ENCODE measurements at places on chromosomes 1 and 21.

DNA sequence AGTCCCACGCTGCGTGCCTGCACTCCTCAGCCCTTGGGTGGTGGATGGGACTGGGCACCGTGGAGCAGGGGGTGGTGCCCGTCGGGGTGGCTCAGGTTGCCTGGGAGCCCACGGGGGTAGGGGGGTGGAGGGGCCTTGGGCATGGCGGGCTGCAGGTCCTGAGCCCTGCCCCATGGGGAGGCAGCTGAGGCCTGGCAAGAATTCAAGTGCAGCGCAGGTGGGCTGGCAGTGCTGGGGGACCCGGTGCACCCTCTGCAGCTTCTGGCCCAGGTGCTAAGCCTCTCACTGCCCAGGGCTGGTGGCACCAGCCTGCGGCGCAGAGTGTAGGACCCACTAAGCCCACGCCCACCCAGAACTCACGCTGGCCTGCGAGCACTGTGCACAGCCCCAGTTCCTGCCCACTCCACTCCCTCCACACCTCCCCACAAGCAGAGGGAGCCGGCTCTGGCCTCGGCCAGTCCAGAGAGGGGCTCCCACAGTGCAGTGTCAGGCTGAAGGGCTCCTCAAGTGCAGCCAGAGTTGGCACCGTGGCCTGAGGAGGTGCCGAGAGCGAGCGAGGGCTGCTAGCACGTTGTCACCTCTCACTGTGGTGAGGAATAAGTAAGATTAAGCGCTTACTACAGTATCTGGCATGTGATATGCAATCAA, 12.8 kb downstream of the TNNI3K start:
- DNase-seq = no peak

- peak; percentile 57 for DNase-seq
Measured at GRCh38 chr1:31715087-31715872, 11.5 kb upstream of the COL16A1 start.

DNA sequence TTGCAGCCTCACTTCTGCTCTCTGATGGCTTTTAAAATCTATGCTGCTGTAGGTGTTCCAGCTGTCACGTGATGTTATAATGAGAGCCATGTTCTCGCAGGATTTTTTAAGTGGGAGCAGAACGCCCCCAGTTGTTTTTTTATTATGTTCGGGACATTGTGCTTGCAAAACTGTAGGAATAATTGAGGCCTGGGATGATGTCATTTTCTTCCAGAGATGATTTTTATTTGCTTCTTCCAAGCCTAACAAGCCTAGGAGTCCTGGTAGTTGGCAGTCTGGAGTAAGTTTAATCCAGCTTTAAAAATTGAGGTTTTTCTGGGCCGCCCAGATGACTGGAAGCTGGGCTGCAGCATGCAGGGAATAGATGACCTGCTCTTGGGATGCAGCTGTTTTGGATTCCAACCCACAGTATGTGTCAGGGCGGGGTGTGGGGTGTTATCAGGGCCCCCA, 34.6 kb upstream of the CHIT1 start:
- peak; percentile 35 for DNase-seq

- no peak for DNase-seq
Measured at GRCh38 chr1:21927533-21928237, 9.4 kb downstream of the HSPG2 start.

DNA sequence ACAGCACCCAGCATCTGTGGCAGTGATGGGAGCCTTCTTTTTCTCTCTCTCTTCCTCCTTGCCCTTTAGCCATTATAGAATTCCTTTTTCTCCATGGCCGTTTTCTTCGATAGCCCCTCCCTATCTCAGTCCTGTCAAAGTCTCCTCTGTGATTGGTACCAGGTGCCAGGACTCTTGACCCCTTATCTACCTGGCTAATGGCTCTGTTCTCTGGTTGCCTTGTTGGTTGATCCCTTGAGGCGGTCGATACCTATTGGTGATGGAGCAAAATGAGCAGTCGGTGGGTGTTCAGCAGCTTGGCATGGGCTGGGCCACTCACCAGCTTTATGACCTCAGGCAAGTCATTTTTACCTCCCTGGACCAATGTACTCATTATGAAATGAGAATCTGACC, 2.0 kb downstream of the ATF3 start:
- no peak for DNase-seq

DNA sequence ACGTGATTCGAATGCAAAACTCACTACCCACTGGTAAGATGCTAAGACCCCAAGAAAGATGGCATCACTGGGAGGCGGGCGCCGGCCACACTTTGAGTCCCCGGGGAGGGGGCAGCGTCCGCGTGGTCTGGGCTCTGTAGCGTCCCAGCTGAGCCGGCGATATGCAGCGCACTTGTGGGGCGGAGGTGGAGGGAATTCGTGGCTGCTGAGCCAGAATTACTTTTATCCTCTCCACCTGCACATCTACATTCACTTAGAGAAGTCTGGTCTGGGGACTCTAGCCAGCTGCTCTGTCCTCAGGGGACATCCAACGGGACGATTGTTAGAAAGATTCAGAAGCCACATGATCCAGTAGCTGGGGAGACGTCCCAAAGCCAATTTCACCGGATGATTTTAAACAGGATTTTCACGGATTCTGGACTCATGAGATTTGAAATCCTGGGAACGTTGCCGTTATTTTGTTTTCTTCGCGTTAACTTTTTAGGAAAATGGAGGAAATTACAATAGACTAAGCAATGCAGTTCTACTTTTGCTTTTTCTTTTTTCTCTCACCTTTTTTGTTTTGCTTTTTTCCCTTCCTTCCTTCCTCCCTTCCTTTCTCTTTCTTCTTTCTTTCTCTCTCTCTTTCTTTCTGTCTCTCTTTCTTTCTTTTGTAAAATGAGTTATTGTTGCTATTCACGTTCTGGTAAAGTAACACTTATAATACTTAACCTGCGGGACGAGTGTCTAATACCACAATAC, 1.3 kb downstream of the JAM2 start:
- no peak for DNase-seq

GRCh38 chr1:246565751-246566127, 322 bp downstream of the TFB2M start:
- no peak for DNase-seq

DNA sequence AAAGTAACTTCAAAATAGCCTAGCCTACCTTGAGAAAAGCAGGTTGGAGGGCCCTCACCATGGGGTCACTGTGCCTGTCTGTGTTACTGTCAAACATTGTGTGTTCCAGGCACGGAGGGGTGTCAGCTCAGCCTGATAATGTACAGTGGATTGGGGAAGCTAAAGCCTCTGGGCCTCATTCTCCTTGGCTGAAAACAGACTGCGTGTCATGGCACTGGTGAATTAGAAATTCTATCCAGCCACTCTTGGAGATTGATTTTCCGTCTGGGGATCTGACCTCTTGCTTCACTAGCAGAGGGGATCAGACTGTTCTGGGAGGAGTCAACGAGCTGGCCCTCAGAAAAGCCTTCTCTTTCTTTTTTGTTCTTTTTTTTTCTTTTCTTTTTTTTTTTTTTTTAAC, 123.5 kb upstream of the HOOK1 start:
- no peak for DNase-seq

DNA sequence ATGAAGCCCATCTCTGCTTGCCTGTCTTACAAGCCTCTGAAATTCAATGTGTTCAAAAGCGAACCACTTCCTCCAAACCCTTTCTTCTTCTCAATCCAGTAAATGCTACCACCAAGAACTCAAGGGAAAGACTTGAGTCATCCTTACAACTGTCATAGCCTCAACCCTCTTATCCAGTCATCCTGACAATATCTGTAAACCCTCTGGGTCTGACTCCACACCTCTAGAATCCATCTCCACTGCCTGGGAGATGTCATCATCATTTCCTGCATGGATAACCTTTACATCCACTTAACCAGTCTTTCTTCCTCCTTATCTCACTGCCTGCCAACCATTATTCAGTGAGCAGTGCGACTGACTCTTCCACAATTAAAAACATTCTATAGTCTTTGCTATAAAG, 441.1 kb downstream of the SETD4 start:
- peak; percentile 50 for DNase-seq

DNA sequence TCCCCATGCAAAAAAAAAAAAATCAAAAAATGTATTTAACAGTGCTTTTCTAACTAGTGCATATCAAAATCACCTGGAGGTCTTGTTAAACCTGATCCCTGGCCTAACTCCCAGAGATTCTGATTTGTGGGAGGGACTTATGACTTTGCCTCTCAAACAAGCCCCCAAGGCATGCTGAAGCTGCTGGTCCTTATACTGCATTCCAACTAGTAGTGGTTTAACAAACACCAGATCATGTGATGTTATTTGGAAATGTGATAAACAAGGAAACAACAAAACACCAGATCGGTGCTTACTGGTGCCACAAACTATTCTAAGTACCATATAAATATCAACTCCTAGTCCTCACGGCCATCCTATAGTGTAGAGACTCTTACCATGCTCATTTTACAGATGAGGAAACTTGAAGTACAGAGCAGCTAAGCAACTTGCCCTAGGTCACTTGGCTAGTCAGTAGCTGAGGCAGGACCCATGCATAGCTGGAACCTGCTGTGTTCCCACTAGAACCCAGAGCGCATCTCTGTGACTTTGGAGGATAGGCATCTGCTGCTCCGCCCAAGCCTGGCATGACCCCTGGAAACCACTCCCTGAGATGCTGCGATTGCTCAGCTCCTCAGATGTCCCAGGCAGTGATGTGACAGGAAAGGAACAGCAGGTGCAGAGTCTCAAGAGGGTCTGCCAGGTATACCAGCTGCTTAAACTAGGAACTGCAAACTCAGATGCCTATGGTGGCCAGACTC, 38.1 kb downstream of the SOX13 start:
- DNase-seq = no peak

DNA sequence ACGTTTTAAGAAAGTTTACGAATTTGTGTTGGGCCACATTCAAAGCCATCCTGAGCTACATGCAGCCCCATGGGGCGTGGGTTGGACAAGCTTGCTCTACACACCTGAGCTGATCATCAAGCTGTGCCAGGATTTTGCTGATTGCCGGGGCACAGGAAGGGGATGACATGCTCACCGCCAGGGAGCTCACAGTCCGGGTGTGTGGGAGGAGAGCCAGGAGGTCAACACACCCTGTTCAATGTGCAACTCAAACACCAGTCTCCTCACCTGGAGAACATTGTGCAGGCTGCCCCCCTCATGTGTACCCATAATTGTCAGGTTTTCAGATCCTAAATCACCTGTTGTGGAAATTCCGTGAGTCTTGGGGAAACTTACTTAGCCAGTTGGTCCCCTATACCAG, 969 bp downstream of the CYP4A11 start:
- DNase-seq = no peak

- no peak for DNase-seq
Measured at GRCh38 chr21:38165466-38166172, 91.2 kb upstream of the KCNJ15 start.

GRCh38 chr1:77348549-77348948, 66.7 kb downstream of the AK5 start:
- no peak for DNase-seq

GRCh38 chr1:156864796-156865195, 4.1 kb downstream of the NTRK1 start:
- no peak for DNase-seq

DNA sequence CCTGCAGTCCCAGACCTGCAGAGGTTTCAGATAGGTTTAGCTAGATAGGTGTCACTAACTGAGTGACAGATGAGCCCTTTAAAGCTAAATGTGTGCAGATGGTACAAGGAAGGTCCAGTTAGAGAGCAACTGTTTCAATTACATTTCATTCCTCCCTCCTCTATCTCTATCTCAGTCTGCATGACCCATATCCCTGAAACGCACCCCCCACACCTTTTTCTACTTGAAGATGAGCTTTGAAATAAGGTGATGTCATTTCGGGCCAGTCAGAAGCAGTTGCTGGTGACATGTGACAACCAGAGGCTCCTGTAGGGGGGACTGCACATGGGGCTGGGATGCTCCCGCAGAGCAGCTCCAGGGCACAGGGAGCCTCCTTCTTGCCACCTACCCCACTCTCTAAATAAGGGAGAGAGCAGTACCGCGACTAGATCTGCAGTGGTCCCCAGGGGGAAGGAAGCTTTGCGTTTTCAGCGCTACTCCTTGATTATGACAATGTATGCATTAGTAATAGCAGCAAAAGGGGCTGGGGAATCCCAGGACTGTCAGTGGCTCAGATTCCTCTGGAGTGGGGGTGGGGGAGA, 4.3 kb downstream of the ATP8B2 start:
- no peak for DNase-seq

- no peak for DNase-seq
Measured at GRCh38 chr1:57101209-57101608, 135.4 kb upstream of the C8B start.

GRCh38 chr1:9553736-9554144, 14.5 kb downstream of the SLC25A33 start:
- DNase-seq = no peak

- DNase-seq = no peak
Measured at GRCh38 chr1:1074631-1075147, 583 bp upstream of the RNF223 start.

DNA sequence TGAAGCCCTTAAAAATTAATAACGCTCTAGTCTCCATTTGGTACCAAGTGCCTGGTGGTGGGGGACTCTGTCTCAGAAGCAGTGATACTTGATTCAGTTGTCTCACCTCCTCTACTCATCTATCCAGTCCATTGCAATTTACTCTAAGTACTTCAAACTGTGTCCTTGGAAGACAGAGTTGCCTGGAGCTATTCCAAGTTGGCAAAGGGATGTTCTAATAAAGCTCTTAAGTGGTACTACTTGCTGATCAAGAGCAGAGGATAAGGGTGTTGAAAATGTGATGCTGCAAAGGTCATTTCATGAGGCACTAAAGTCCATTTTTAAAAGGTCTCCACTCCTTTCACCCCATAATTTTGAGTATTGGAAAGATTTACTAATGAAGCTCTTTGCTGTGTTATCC, 142.2 kb downstream of the NFIA start:
- DNase-seq = no peak

- peak; percentile 31 for DNase-seq
Measured at GRCh38 chr1:168469690-168470089, 74.1 kb downstream of the XCL2 start.

DNA sequence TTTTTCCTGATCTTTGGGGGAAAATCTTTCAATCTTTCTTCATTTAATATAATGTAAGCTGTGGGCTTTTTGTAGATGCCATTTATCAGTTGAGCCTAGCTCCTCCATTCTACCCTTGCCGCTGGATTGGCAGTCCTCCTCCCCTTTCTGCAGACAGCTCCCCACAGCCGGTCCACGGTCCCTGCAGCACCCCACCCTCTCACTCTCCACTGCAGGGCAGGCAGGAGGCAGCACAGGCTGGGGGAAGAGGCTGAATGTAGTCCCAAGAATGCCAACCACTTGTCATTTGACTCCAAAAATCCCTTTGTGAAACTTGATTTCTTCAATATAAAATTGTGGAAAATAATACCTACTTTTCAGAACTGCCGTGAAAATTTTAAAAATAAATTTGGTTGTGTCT, 96.7 kb downstream of the SYT2 start:
- no peak for DNase-seq

DNA sequence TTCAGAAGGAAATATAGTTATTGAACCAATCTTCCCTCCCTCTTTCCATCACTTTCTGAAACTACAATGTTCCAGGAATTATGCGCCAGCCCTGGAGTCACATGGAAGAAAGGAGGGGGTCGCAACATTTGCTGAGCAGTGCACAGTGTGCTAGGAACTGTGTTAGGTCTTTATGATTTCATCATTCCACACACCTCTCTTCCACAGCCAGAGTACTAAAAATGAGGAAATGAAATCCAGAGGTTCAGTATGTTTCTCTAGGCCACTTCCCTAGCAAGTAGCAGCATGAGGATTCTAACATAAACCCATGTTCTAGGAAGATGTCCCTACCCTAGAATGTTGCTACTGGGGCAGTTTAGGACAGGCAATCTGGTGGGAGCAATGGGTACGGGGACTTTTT, 158.1 kb downstream of the SLC45A1 start:
- DNase-seq = no peak

GRCh38 chr1:178918308-178918707, 47.4 kb upstream of the ANGPTL1 start:
- DNase-seq = no peak

- DNase-seq = no peak
Measured at GRCh38 chr1:30317921-30318320, 405.5 kb downstream of the MATN1 start.
